ENCODE measurements at places on chromosomes 7 and 10.

DNA sequence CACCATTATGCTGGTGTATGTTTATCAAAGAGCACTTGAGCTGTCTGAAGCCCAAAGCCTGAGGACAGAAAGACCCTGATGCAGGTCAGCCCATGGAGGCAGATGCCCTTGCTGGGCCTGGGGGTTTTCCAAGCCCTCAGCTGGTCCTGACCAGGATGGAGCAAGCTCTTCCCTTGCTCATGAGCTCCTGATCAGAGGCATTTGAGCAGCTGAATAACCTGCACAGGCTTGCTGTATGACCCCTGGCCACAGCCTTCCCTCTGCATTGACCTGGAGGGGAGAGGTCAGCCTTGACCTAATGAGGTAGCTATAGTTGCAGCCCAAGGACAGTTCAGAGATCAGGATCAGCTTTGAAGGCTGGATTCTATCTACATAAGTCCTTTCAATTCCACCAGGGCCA, 13.0 kb downstream of the AQP1 start:
- H3K4me3 ChIP-seq: no peak overlapping the region
- peak; percentile 44 for DNase-seq
- H3K27ac ChIP-seq: no peak overlapping the region
- no peaks in the 10 kb centered on the region for H3K27me3 ChIP-seq

- H3K4me3 ChIP-seq: no peak overlapping the region
- H3K4me1 ChIP-seq: peaks cover 14% of the 10 kb centered on the region
- H3K36me3 ChIP-seq: no peaks in the 10 kb centered on the region
- H3K27me3 ChIP-seq: no peaks in the 10 kb centered on the region
- H3K27ac ChIP-seq: peak overlapping the region; percentile 21
Measured at GRCh38 chr10:112002206-112002605, 181.4 kb downstream of the GPAM start.

DNA sequence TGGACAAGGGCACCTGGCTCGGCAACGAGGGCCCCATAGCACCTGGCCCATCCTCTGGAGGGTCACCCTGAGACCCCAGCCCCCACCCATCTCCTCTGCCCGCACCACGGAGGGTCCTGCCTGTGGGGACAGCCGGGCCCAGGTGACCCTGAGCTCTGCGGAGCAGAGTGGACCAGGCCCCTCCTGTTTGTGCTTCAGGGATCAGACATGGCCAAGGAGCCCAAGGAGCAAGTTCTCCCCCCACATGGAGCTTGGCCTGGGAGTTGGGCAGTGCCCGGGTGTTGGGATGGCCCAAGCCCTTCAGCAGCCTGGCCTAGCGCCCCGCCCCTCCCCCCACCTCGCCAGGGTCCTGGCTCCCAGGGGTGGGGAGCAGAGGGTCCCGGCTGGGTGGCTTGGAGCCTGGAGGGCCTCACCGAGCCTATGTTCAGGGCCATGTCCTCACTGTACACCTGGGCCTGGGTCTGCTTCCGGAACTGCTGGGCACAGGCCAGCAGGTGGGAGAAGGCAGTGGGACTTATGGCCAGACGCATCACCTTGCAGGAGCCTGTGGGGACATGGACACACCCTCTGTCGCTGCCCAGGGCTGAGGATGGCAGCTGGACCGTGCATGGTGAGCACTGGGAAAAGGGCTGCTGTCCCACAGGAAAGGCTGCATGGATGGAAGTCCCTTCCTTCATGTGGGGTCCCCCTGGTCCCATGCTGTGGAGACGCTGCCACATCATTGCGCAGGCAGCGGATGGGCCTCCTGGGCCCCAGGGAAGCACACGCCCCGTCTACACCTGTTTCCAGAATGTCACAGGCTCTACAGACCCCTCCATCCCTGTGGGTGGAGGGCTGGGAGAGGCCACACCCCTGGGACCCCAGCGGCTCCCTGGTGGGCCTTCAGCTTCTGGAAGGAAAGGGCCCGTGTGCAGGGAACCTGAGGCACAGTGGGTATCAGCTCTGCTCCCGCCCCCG, 49.2 kb upstream of the NKX6-2 start:
- no peak overlapping the region for H3K27ac ChIP-seq
- no peak overlapping the region for H3K4me3 ChIP-seq
- H3K4me1 ChIP-seq: peaks cover 3% of the 10 kb centered on the region
- no peaks in the 10 kb centered on the region for H3K36me3 ChIP-seq
- peaks cover 48% of the 10 kb centered on the region for H3K27me3 ChIP-seq

GRCh38 chr10:124315591-124316270, 103.0 kb downstream of the OAT start:
- H3K36me3 ChIP-seq: no peaks in the 10 kb centered on the region
- no peak overlapping the region for H3K4me3 ChIP-seq
- no peaks in the 10 kb centered on the region for H3K4me1 ChIP-seq

GRCh38 chr7:81449105-81449504, 320.7 kb downstream of the HGF start:
- no peaks in the 10 kb centered on the region for H3K27me3 ChIP-seq
- H3K4me1 ChIP-seq: peaks cover 3% of the 10 kb centered on the region
- H3K36me3 ChIP-seq: no peaks in the 10 kb centered on the region
- H3K27ac ChIP-seq: no peak overlapping the region

DNA sequence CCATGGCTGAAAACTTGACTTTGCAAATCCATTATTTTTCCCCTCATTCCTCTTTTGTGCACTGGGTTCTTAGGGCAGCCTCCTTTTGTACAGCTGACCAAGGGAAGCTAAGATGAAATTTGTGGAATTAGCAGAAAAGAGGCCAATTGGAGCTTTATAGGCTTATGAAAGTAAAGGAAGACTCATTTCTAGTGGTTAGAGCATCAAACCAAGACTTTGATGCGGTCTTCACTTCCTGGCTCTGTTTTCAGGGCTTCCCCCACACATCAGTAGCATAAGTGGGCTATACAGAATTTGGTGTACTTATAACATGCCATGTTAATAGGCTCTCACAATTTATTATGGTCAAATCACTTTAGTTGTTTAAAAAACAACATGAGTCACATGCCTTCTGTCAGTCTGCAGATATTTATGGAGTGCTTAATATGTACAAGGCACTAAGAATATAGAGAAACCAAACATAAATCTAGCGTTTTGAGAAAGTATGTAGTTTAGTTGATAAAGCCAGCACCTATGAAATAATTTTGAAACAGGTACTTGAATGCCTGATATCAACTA, 5.7 kb downstream of the AUTS2 start:
- H3K27me3 ChIP-seq: peaks cover 3% of the 10 kb centered on the region
- H3K4me3 ChIP-seq: no peak overlapping the region
- H3K4me1 ChIP-seq: peaks cover 17% of the 10 kb centered on the region
- DNase-seq: no peak
- no peaks in the 10 kb centered on the region for H3K36me3 ChIP-seq
- H3K27ac ChIP-seq: no peak overlapping the region

DNA sequence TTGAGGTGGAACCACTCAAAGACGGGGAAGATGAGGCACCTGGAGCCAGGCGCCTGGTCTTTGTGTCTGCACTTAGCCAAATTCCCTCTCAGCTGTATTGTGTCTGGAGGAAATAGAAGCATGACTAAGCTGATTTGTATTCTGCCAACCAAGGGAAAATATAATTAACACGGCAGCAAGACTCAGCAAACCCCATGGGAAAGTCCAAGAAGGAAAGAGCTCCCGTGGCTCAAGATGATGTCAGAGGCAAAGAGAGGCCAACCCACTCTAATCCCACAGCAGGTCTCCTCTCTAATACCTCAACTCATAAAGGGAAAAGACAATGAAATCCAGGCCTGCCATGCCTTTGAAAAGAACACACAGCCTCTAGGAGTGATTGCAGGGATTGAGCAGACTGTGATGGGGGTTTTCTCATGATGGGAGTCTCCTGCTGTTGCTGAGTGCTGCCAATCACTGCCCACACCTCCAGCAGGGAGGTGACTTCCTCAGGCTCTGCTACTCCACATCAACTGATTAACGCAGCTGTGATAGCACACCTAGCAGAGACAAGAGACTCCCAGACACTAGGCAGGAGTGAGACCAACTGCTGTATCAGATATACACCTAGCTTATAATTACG, 255.5 kb upstream of the C7orf33 start:
- H3K27ac ChIP-seq: peak overlapping the region; percentile 19
- peak overlapping the region; percentile 35 for H3K4me3 ChIP-seq
- peaks cover 3% of the 10 kb centered on the region for H3K36me3 ChIP-seq
- no peak for DNase-seq
- peaks cover 30% of the 10 kb centered on the region for H3K4me1 ChIP-seq
- peaks cover 65% of the 10 kb centered on the region for H3K27me3 ChIP-seq

DNA sequence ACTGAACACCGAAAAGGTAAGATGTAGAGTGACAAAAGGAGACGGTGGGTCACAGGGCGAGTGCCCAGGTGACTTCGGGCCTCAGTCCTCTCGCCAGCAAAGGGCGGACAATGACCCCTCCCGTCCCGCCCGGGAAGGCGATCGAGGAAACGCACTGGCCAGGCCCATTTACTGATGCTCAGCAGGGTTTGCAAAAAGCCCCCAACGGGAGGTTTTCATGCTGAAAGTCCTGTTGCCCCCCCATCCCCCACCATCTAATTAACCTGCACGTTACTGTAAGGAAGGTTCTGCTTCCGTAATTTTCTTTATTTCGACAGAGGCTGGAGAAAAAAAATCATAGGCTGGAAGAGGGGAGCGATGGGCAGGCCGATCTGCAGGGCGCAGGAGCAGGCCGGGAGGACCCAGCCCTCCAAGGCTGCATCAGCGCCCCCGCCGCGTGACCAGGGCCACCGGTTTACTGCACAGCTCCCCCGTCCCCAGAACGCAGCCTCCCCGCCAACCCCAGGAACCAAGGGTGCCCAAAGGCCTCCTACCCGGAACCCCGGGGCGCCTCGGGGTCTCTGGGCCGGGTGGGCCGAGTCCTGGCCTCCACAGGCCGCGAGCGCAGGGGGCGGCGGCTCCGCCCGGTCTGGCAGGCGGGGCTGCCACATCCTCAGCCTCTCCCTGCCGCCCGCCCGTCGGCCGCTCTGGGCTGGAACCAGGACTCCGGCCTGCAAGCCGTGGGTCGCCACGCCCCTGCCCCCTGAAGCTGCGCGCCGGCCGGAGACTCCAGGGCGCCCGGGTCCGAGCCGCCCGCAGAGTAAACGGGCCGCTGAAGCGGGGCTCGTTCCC, 613 bp downstream of the OAT start:
- H3K4me3 ChIP-seq: peak overlapping the region; percentile 91
- H3K27ac ChIP-seq: peak overlapping the region; percentile 78
- H3K27me3 ChIP-seq: peaks cover 18% of the 10 kb centered on the region
- peaks cover 15% of the 10 kb centered on the region for H3K4me1 ChIP-seq

GRCh38 chr7:91264046-91264923, at the start of gene FZD1:
Gene FZD1, plus strand, starts transcription at chr7:91264433. Its CDS starts 448 bp downstream, at chr7:91264881.
- H3K4me1 ChIP-seq: peaks cover 23% of the 10 kb centered on the region
- peak within 1 kb of the TSS; percentile 96 for H3K27ac ChIP-seq
- peaks cover 18% of the 10 kb centered on the region for H3K36me3 ChIP-seq
- DNase-seq: peak; percentile 98
- H3K4me3 ChIP-seq: peak within 1 kb of the TSS; percentile 97

GRCh38 chr7:1580422-1581030, 10.7 kb upstream of the PSMG3 start:
- H3K27me3 ChIP-seq: peaks cover 11% of the 10 kb centered on the region
- no peaks in the 10 kb centered on the region for H3K36me3 ChIP-seq
- no peak overlapping the region for H3K4me3 ChIP-seq
- peak overlapping the region; percentile 12 for H3K27ac ChIP-seq

DNA sequence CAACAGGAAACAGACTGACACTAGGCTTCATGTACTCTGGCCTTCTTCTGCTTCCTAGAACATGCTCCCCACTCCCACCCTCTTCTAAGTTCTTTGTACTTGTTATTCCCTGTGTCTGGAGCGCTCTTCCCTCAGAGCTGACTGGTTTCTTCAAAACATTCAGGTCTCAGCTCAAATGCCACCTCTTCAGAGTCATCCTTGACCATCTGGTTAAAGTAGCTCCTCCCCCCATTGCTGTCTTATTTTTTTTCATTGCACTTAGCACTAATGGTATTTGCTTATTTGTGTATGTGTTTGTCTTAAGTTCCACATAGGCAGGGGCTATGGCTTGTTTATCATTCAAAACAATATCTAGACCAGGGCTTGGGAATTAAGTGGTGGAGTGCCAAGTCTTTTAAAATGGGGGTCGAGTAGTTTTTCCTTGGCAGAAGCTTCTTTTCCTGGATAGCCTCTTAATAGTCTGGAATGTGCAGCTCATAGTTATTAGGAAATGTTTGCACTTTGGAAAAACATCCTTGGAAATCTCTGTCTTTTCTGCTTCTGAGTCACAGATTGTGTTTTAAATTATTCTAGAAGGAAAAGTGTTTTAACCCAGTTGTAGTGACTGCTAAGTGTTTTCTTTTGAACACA, 60.0 kb downstream of the RALA start:
- H3K27ac ChIP-seq: no peak overlapping the region
- no peak overlapping the region for H3K4me3 ChIP-seq
- peaks cover 14% of the 10 kb centered on the region for H3K36me3 ChIP-seq
- peaks cover 25% of the 10 kb centered on the region for H3K4me1 ChIP-seq
- no peaks in the 10 kb centered on the region for H3K27me3 ChIP-seq

DNA sequence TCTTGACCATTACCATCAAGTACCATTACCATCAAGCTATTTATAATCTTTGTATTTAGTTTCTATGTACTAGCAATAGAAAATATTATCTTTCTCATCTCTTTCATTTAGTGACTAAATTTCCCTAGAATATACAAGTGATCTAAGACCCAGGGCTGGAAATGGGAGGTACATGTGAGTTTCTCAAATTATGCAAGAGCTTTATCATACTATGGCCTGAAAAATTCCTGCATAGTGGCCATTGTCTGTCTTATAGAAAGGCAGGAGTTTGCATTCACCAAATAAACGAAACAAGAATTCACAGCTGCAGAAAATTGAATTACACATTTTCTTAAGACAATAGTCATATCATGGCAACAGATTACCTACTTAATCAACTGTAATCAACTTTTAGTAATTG, 50.7 kb upstream of the HDAC9 start:
- no peaks in the 10 kb centered on the region for H3K4me1 ChIP-seq
- H3K27me3 ChIP-seq: no peaks in the 10 kb centered on the region
- H3K4me3 ChIP-seq: no peak overlapping the region

DNA sequence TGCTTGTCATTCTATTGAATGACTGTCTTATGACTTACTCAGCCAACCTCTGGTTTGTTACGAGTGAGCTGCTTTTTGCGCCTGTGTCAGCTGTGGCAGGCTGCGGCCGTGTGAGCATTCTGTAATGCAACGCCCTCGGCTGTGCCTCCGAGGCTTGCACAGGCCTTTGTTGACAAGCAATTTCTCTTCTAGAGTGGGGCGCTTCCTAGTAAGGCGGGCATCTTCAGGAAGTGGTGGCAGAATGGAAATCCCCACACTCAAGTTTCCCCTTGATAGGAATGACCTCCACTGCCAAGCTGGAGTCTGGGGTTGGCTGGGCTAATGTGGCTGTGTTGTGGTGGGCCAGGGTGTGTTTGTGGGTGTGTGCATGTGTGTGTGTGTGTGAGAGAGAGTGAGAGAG, 20.2 kb upstream of the TMEM178B start:
- H3K36me3 ChIP-seq: no peaks in the 10 kb centered on the region
- no peak overlapping the region for H3K4me3 ChIP-seq

DNA sequence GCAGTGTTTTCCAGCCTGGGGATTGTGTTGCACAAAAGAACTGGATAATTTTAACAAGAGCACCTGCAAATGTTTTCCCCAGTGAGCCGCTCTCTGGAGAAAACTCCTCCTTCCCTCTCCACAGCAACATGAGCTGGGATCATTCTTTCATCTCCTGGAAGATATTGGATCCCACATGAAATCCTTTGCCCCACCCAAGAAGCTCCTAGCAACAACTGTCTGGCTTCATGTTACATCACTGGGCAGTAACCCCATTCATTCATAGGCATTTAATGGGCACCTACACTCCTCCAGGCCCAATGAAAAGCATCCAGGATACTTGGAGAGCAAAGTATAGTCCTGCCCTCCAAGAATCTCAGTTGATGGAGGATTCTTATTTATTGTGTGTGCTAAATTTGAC, 27.2 kb downstream of the LSM5 start:
- H3K27me3 ChIP-seq: no peaks in the 10 kb centered on the region
- no peaks in the 10 kb centered on the region for H3K4me1 ChIP-seq
- no peak for DNase-seq
- no peak overlapping the region for H3K27ac ChIP-seq
- H3K36me3 ChIP-seq: no peaks in the 10 kb centered on the region
- H3K4me3 ChIP-seq: no peak overlapping the region
